ENCODE measurements at places on chromosomes 2 and 18.

DNA sequence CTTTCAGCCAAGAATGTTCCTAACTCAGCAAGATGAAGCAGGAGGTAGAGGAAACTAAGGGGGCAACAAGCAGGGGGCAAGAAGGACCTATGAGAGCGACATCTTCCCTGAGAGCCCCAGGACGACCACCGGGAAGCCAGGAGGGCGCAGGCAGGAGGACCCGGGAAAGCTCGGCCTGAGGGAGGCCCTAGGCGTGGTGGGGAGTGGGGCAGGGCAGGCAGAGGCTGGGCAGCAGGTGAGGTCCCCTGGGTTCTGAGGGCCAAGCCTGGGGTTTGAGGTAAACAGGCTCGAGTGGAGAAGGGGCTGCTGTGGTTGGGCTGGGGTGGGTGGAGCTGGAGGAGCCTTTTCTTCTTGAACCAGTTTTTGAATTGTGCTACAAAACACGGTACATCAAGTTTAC lies 1.3 kb upstream of the ALPI start:
- no peak for DNase-seq

DNA sequence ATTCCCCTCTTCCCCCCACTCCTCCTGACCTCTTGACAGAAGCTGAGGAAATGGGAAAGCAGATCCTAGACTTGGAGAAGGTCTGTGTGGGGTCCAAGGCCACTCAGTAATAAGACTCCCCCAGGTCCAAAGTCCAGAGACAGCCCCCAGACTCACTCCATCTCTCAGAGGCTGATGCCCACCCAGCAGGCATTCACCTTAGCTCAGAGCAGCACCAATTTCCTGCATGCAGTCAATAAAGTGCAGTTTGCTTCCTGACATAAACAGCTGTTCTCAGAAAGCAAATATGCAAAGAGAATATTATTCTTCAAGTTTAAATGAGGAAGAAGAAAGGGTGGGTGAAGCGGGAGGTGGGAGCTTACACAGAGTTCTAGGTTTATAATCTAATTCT lies 84.1 kb upstream of the RTN4 start:
- no peak for DNase-seq

DNA sequence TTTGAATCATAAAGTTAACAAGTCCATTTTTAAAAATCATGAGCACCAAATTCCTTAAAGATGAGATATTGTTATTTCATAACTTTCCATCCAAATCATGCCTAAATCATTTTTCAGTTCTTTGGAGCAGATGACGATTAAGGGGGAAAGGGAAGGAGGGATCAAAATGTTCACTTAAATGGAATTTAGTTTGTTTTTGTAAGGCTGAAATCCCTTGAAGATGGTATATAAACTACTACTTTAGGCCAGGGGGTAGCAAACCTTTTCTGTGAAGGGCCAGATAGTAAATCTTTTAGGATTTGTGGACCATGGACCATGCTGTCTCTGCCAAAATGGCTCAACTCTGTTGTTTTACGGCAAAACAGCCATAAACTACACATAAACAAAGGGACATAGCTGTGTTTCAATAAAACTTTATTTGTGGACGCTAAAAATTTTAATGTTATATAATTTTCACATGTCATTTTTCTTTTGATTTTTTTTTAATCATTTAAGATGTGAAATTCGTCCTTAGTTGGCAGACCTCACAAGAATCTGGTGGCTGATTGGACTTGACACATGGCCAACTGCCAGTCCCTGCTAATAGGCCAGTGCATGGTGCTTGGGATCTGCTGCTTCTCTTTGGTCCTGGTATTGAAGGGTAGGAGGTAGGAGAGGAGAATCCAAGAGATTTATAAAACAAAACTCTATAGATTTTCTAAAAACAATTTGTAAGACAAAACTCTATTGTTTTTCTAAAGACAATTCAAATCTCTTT lies 52.0 kb upstream of the RTN4 start:
- no peak for DNase-seq

DNA sequence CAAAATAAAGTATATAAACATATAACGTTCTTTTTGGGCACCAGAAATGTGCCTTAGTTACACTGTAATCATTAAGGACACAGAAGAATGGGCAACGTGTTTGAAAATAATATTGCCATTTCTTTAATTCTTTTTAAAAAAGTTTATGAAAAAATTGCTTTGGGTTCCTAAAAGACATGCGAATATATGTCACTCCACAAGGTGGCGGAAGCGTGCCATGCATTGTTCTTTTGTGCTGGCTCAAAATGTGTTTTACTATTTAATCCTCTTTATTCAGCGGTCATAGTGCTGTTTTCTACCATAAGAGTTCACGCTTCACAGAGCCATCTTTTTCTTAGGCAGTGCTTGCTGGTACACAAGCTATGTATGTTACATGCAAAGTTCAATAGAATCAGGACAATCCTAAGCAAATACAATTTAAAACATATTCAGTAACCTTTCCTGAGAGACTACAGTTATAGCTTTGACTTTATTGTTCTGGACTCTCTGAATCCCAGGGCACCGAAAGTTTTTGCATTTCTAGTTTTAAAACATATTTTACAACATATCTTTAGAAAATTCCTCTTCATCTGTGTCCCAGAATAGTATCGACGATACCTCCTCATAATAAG lies 147.8 kb upstream of the ERBB4 start:
- peak; percentile 47 for DNase-seq

- DNase-seq = no peak
Observed at GRCh38 chr2:45257820-45258219, 248.6 kb upstream of the SIX2 start.

GRCh38 chr2:24675338-24675737 lies 117.9 kb downstream of the PTRHD1 start:
- DNase-seq = no peak

DNA sequence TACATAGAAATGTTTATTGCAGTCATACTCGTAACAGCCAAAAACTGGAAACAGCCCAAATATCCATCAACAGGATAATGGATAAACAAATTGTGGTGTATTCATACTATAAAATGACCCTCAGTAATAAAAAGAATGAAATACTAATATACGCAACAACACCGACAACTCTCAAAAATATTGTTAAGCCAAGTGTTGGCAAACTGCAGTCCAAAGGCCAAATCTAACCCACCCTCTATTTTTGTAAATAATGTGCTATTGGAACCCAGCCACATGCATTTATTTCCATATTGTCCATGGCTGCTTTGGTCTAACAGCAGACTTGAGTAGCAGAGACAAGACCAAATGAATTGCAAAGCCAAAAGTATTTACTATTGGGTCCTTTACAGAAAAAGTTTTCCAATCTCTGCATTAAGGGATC lies 151.0 kb downstream of the MREG start:
- DNase-seq = no peak

GRCh38 chr2:119637371-119637770 lies 41.6 kb upstream of the TMEM177 start:
- no peak for DNase-seq

- no peak for DNase-seq
Observed at GRCh38 chr18:73007195-73007914, 139.6 kb upstream of the NETO1 start.

DNA sequence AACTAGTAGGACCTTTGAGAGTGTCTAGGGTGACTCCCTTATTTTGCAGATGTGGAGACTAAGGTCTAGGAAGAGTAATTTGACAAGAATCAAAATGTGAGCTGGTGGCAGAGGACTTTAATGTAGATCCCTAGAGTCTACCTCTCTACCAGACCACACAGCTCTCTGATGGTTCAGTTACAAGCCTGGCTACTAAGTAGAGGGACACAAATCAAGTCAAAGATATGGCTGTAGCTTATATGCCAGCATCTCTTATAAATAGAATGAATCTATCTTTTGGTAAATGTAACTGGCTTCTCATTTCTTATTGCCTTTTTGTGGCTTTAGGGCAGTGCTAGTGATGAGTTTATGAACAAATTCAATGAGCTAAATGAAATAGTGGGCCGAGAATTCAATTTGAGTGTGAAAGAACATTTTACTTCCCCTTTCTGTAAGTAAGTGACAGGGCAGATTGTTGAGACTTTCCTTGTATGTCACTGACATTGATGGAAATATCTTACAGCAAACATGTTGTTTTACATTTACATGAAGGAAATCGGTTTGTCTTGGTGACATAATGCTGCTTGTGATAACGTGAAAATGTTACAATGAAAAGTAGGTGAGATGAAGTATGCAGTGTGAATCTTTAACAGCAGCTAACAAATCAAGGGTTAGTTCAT lies 28.3 kb downstream of the CSRNP3 start:
- no peak for DNase-seq

GRCh38 chr18:4333043-4333442 lies 122.1 kb downstream of the DLGAP1 start:
- no peak for DNase-seq

DNA sequence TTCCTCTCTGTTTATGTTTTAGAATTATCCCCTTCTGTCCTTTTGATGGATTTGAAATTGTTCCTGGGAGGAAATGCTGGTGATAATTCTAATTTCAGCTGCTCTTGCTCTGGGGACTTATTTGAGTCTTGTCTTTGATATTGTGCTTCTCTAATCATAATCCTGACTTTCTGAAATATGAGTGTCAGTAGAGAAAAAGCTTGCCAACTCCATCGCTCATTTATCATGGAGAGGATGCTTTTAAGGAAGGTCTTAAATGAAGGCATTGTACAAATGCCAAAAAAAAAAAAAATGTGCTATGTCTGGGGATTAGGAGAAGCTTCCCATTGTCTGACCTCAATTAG lies 159.5 kb downstream of the NYAP2 start:
- DNase-seq = no peak

- DNase-seq = no peak
Observed at GRCh38 chr2:97763176-97763845, 49.9 kb downstream of the ZAP70 start.

DNA sequence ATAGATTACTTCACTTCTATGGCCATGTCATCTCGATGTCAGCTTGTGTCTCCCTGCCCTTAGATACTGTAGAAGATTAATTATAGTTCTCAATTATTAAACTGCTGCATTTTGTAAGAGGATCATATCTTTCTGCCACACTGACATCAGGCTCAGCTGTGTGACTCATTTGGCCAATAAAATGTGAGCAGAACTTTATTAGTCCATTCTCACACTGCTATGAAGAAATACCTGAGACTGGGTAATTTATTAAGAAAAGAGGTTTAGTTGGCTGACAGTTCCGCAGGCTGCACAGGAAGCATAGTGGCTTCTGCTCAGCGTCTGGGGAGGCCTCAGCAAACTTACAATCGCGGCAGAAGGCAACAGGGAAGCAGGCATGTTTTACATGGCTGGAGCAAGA lies 290.4 kb downstream of the RAD51AP2 start:
- DNase-seq = no peak

DNA sequence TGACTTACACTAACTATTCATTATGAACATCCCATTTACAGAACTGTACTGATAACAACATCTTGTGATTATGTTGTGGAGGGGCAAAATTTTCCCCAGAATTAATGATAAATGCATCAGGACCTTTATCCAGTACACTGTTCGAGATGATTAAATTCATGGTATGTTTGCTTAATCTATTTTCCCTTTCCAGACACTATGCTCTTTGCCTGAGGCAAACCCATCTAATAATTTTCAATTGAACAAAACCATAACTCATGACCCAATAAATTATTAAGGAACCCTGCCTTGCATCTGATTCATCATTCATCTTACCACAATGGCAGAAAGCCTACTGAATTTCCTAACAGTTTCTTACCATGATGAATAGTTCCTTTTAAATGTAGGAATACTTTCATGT lies 385.0 kb downstream of the DSEL start:
- no peak for DNase-seq

GRCh38 chr2:26246818-26247217 lies 2.1 kb downstream of the HADHB start:
- DNase-seq = peak; percentile 10

GRCh38 chr18:28080876-28081300 lies 96.0 kb downstream of the CDH2 start:
- DNase-seq = no peak

DNA sequence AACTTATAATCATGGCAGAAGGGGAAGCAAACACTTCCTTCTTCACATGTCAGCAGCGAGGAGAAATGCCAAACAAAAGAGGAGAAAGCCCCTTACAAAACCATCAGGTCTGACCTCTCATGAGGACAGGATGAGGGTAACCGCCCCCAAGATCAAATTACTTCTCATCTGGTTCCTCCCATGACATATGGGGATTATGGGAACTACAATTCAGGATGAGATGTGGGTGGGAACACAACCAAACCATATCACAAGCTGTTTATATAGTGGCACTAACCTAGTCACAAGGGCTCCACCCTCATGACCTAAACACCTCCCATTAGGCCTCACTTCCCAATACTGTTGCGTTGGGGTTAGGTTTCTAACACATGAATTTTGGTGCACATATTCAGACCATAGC lies 110.0 kb downstream of the OSBPL6 start:
- no peak for DNase-seq

DNA sequence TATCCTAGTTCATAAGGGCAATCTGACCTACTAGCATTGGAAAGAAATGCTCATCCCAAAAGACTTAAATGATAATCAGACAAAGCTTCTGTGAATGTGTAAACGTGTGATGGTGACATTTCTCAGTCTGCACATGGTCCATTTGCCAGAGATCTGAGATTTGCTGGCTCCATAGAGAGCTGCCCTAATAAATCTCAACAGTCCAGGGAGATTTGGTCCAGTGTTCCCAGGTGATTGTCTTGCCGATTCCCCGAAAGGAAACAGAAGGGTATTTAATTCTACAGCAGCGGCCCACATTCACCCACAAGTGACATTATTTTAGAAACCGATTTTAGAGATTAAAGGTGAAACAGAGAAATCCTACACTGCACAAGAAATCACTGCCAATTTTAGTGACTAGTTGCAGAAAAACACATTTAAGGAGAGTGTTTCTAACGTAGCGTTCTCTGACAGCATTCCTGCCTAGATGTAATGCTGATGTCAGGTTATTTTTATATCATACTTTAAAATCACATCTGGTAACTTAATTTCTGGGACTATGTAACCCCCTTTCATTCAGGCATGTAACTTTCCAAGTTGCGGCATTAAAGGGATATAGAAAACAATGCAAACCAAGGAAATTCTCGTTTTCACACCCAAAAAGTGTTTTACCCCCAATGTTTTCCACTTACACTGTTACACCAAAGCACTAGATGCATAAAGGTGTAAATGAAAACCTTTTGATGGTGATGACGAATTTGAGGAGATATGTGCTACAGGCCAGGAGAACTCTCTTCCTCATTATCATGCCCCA lies 231.9 kb upstream of the FN1 start:
- no peak for DNase-seq

Measured in stimulated activated CD4-positive, alpha-beta T cell treated with anti-CD3 and anti-CD28 coated beads, Interleukin-2, amount 100 ng/mL, for 24 hours (primary cell).